Stimulated activated CD4-positive, alpha-beta T cell treated with anti-CD3 and anti-CD28 coated beads, Interleukin-1b, Interleukin-23, amount 100 ng/mL, for 4 hours (primary cell): ENCODE measurements at places on chromosomes 6 and 20.
A peak's percentile ranks its signal among the peaks of the same experiment; 100 is the strongest.

- no peak for DNase-seq
Observed at GRCh38 chr6:139201378-139201777, 66.5 kb downstream of the HECA start.

GRCh38 chr6:161482517-161482858, 208.6 kb upstream of the AGPAT4 start:
- no peak for DNase-seq

DNA sequence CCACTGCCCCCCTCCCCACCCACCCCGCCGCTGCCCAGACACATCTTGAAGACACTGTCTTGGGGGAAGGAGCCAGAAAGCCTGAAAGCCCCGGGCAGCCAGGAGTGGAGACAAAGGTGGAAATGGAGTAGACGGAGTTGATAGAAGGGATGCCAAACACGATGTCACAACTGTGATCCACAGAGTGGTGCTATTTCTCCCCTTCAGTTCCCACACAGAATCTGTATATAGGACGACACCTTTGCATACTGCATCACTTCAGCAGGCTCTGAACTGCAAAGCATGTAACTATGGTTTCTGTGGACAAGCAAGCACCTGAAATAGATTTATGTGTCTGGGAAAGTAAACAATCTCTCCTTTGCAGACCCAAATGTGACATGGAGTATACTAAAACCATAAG, 56.4 kb upstream of the F13A1 start:
- no peak for DNase-seq

- peak; percentile 53 for DNase-seq
Observed at GRCh38 chr6:13454286-13455221, 32.8 kb downstream of the GFOD1 start.

- DNase-seq, result no peak
Observed at GRCh38 chr6:103820148-103820547, 1039.6 kb downstream of the HACE1 start.

DNA sequence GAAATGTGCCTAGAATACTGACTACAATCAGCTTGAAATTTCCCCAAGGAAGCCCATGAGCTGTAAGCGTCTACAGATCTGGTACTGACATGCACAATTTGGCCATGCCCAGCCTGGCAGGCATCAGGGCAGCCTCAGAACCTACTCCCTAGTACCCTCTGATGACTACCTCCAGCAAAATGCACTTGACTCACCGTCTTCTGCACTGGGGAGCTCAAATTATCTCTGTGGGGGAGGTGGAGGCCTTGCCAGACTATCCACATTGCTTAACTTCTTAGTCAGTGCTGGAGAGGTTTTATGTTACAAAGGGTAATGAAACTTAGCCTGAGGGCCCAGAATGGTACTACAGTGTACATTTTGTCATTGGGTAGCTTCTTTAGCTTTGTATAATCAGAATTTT, 126.0 kb upstream of the ADGRF1 start:
- DNase-seq, result no peak

DNA sequence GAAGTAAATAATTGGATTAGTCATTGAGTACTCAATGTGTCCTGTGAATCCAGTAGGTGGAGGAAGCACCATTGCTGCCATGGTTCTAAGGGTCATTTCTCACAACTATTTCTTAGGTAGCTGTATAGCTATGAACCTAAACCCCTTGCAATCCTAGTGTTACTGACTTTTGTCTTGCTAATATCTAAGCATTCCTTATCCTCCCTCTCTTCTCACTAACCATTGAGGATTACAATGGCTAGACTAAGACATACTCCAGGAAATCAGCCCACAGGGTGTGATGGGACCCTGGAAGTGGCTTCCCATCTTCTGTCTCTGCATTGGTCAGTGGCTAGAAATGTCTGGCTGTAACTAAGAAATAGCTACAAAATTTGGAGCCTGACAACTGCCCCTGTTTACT, 27.3 kb upstream of the FOXA2 start:
- DNase-seq, result no peak

DNA sequence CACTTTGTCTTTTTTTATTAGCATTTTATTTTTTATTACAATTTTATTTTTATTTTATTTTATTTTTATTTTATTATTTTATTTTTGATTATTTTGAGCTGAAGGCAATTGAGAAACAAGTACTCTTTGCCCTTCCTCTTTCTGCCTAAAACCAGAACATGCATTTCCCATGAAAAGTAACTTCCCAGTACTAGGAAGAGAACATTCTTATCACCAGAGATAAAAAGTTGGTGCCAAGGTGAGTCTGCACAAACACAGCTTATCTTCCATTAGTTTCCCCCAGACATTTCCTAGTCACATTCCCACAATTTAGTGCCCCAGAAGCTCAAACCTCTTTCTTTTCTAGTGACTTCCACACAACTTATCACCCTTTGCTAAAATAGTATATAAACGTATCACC, 84.8 kb downstream of the CD24 start:
- no peak for DNase-seq

- no peak for DNase-seq
Observed at GRCh38 chr20:39853636-39854035, 835.4 kb downstream of the MAFB start.

GRCh38 chr6:154268486-154268885, 88.1 kb downstream of the IPCEF1 start:
- DNase-seq, result no peak

- DNase-seq, result no peak
Observed at GRCh38 chr20:50600281-50600895, 90.2 kb downstream of the PTPN1 start.

- DNase-seq, result no peak
Observed at GRCh38 chr6:155050311-155050710, 55.2 kb downstream of the TIAM2 start.

GRCh38 chr6:4466261-4466660, 309.9 kb upstream of the CDYL start:
- no peak for DNase-seq

DNA sequence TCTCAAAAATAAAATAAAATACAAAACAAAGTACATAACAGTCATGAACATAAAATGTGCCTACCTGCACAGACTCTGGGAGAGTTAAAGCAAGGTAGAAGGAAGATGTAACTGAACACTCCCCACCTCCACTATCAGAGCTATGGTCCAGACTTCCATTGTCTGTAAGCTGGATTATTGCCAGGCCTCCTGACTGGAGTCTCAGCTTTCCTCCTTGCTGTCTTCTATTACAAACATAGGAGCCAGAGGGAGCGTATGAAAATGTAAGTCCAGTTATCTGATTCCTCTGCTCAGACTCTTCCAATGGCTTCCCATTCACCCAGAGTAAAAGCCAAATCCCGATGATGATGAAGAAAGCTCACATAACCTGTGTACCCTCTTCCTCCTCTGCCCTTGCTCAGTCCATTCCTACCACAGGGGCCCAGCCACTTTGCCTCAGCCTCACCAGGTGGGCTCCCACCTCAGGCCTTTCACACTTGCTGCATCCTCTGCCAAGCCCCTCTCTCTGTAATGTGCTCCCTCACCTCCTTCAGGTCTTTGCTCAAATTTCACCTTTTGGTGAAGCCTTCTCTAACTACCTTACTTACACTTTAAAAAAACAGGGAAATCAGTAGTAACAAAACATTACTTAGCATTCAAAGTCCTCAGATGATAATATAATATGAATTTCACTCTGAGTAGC, 194.1 kb downstream of the RIMS1 start:
- DNase-seq, result no peak

DNA sequence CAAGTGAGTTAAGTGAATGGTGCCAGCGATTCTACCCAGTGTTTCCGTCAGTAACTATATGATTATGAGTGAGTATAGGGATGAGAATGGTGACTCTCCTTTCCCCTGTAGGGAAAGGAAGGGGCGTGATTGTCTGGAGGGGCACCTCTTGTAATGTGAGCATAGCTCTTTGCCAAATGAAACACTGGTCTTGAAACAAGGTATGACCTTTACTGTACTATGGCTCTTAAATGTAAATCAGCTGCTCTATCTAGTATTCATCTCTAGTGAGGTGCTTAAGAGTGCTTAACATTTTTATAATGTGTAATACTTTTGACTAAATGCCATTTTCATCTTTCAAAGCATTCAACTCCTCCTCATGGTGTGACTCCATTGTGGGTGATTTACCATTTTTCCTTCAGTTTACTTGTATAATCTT, 11.0 kb downstream of the PANK2 start:
- no peak for DNase-seq

DNA sequence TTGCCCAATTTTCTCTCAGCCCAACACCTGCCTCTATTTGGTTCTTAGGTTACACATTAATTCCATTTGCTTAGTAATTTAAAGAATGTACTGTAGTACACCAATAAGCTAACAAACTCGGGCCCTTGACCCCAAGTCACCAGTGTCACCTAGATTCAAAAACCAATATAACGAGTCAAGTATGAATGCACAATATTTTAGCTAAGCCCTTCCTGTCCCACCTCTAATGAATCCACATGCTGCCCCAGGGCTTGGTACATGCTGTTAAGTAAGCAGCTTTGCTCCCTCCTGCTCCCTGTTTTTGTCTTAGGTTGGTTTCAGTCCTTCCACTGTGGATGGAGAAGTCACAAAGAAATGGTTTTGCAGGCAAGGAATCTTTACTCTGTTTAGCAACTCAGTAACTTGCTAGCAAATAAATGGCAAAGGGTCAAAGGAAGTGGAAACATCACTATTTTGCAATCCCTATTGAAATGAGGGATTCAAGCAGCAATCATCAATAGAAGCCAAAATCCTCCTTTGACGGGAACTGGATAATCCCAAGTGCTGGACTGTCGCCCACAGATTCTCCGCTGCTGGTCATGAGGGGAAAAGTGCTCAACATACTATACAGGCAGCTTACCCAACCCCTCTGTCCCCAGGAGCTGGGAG, 5.0 kb upstream of the MPC1 start:
- no peak for DNase-seq

DNA sequence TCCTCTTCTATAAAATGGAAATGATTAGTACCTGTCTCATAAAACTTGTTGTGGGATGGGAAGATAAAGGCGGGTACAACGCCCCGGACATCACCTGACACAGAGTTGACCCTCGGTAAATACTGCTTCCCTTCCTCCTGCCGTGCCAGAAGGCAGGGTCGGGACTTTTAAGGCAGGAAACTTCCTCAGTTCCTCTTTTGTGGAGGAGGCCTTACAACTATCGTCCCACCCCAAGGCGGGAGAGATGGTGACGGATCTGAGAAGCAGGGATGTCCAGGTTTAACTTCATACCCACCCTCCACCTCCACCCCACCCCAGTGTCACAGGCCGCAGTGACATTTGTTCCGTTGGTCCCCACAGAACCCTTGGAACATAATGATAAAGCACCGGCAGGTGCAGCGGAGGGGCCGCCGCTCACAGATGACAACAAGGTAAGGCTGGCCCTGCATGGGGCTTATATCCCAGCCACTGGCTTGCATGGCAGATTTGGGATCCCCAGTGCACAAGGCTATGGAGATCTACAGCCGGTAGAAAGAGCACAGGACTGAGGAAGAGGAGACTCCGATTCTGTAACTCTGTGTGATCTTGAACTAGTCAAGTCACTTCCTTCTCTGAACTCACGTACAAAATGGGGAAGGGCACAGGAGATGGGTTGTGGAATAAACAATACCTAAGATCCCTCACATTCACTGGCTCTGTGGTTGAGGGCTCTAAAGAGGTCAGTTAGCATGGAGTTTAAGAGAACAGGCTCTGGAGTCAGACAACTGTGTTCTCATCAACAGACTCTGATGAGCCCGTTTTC, 764 bp downstream of the DNTTIP1 start:
- no peak for DNase-seq

GRCh38 chr6:47915017-47915416, 133.2 kb downstream of the OPN5 start:
- DNase-seq, result no peak

DNA sequence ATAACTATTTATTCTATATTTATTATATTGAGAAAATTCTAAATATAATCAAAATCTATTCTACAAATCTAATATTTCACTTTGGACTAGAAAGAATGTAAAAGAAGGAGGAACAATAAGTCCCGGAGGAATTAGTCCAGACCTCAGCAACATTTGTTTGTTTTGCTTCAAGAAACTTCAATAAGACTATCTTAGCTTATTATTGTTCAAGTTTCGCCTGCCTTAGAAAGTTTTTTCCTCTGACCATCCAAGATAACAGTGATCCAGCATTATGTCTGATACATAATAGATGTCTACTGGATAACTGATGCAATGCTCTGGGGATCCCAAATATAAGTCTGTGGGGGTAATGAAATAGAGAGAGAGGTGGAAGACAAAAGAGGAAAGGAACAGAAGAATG, 28.7 kb upstream of the NT5E start:
- no peak for DNase-seq

DNA sequence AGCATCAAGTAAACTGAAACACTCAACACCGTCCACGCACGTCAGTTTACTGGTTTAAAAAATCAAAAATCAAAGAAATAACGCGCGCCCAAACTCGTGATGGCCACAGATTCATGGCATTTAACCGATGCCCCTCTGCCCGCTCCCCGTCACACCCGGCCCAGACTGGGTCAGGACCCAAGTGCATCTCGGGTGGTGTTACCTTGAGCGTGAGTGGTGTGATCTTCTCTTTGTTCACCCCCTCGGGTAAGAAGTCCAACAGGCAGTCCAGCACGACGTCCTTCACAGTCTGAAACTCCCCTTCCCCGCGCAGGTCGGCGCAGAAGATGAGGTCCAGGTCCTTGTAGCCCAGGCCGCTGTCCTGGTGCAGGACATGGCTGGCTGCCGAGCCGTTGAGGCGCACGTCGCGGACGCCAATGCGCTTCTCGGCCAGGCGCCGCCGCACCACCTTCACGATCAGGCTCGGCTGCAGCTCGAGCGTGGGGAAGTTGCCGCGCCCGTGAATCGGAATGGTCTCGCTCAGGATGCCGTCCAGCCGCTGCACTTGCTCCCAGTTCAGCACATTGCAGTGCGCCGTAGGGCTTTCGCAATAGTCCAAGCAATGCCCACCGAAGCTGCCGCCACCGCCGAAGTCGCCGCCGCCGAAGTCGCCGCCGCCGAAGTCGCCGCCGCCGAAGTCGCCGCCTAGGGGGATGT, 945 bp downstream of the TENT5A start:
- peak; percentile 18 for DNase-seq

DNA sequence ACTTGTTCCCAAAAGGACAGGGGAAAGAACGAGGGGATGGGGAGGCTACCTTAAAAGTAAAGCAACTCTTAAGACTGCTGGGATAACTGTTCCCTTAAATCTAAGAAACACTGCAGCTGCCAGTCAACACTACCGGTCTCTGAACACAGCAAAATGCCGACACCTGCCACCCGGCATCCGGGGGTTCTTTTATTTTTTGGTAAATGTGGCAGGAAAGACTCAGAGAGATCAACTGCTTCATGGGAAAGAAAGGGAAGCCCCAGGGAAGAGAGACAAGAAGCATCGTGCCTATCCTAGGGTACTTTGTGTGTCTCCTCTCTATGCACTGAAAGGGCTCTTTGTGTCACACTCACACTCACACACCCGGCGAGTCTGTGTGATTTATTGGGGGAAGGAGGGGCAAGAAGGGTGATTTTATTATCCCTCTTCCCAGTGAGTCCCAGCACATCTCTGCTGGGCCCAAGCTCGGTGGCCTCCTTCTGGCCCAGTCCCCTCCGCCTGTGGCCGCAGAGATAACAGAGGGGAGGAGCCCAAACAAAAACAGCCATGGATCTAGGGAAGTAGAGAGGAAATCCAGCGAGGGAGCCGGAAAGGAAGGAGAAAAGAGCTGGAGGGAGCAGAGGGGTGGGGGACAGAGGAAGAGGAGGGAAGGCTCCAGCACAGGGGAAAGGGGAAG, 1.4 kb downstream of the FYN start:
- DNase-seq, result no peak

- DNase-seq, result no peak
Observed at GRCh38 chr6:77502981-77503380, 39.7 kb upstream of the HTR1B start.

- DNase-seq, result no peak
Observed at GRCh38 chr6:21085643-21086042, 507.9 kb upstream of the SOX4 start.

- no peak for DNase-seq
Observed at GRCh38 chr20:63014710-63015109, 7.9 kb upstream of the BHLHE23 start.

GRCh38 chr6:116764961-116765841, at the start of gene FAM162B:
Gene FAM162B, minus strand, starts transcription at chr6:116765719. Its CDS starts 143 bp downstream, at chr6:116765576.
- no peak for DNase-seq
